ENCODE measurements at places on chromosomes 11 and 22.
A peak's percentile ranks its signal among the peaks of the same experiment; 100 is the strongest.

- DNase-seq, result no peak
These were observed 138.7 kb downstream of the TRIM44 start for GRCh38 chr11:35800970-35801953.

- no peak for DNase-seq
These were observed 25.2 kb downstream of the IGSF9B start for GRCh38 chr11:133931449-133932060.

DNA sequence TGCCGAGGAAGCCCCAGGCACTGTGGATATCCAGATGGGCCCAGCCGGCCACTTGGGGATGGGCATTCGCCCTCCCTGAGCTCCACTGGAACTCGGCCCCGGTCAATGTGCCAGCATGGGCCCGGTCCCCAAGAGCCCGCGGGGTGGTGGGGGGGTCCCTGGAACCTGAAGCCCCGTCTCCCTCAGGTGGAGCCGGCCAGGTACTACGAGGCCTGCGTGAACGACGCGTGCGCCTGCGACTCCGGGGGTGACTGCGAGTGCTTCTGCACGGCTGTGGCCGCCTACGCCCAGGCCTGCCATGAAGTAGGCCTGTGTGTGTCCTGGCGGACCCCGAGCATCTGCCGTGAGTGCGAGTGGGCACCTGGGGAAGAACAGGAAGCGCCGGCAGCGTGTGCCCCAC lies 21.2 kb downstream of the MUC5AC start:
- DNase-seq, result no peak

GRCh38 chr11:111350811-111351210 lies 28.3 kb downstream of the POU2AF1 start:
- DNase-seq, result no peak

DNA sequence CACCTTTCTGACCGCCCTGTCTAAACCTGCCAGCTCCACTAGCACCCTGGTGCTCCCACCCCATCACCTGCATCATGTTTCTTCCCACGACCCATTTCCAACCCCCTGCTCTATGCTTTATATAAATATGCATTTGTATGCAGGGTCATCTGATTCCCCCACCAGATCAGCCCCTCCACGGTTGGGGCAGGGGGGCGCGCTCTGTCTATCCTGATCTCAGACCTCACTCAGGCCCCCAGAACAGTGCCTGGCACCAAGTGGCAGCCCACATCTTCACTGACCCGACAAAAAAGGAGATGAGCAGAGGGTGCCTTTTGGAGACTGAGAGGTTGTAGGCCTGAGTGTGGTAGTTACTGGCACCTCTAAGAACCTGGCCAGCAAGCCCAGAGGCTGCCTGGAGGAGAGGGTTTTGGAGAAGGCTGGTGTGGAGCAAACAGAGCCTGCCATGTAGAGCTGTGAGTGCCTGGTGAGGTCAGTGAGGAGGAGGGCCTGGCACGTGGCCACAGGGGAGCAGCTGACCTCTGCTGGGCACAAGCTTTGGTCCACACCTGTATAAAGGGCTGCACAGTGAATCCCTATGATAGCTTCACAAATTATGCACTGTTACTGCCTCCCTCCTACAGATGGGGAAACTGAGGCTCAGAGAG lies 86.3 kb upstream of the RTL6 start:
- DNase-seq, result no peak

DNA sequence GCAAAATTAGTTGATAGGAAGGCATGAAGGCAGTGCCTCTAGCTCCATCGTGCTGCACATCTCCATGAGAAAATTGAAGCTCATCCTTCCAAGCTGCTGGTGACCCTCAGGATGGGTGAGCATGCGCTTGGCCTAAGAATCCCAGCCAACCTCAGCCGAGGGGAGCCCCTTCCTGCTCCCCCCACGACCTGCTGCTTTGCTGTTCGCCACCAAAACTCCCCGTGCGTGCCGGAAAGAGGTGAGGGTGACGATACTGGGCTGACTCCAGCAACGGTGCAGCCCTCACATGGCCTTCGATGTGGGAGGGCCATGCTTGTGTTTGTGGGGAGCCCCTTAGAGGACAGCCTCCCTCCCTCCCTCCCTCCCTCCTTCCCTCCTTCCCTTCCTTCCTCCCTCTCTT lies 660.9 kb downstream of the BRD1 start:
- no peak for DNase-seq

DNA sequence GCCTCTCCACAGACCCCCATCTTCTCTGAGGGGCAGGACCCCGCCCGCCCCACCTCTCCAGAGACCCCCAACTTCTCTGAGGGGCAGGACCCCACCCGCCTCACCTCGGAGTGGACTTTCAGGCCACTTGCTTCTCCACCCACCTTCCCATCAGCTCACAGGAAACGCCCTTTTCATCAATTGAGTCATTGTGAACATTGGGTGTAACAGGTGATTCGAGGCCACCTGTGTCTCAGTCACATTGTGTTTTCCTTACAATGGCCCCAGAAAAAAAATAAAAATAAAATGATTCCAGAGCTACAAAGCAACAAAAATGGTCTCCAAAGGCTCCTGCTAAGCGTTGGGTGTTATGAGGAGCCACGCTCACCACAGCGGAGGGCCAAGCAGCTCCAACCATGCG lies 36.0 kb downstream of the BRD1 start:
- DNase-seq, result no peak

DNA sequence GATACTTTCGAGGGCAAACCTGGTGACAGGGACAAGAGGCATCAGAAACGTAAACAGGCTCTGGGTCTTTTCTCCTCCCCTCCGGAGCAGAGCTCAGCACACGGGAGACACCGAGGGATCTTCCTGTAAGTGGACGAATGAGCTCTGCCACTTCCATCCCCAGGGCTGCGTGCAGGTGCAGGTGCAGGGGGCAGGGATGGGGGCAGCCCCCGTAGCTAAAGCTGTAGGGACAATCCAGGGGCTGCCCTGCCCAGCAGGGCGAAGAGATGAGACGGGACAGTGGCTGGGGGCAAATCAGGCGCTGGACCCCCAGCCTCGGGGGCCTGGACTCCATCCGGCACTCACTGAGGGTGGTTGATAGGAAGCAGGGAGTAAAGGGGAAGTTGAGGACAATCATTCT lies 505.4 kb downstream of the BRD1 start:
- DNase-seq, result no peak

GRCh38 chr22:17257121-17258001 lies 38.1 kb upstream of the ADA2 start:
- DNase-seq, result peak; percentile 37

GRCh38 chr22:29784451-29785361 lies 17.5 kb downstream of the UQCR10 start:
- DNase-seq, result peak; percentile 2

GRCh38 chr11:116257092-116257491 lies 515.7 kb downstream of the BUD13 start:
- DNase-seq, result no peak

DNA sequence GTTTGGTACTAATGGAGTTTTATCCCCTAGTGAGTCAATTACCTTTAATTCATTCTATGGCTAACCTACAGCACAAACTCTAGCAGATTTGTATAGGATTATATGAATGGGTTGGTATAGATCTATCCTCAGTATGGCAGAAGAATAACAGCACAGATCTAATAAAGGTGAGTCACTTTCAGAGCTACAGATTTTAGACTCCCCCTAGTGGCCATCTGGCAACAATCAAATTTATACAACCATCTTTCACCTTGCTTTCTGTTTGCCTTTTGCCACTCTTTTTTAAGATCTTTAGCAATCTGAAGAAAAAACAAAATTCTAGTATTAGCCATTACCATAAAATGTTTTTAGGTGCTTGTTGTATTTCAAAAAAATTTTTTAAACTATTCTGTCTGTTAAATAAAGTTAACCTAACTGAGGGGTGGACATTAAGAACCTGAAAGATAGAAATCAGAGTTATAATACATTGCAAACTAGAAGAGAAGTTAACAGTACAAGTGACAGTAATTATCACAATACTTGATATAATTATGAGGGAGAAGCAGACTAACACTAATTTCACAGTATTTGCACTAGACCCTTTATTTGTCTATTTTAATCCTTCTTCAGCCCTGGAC lies 25.8 kb downstream of the DDIAS start:
- peak; percentile 60 for DNase-seq

DNA sequence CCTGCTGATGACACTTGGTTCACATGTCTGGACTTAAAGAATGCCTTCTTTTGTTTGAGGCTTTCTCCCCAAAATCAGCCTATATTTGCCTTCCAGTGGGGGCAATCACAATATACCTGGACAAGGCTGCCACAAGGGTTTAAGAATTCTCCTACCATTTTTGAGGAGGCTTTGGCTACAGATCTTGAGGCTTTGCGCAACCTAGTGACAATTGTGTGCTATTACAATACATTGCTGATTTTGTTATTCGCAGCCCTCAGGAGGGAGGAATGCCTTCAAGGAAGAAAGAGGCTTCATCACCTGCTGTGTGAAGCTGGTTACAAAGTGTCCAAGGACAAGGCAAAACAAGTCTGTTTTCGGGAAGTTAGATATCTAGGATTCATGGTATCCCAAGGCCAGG lies 50.8 kb upstream of the OR4C15 start:
- DNase-seq, result no peak

DNA sequence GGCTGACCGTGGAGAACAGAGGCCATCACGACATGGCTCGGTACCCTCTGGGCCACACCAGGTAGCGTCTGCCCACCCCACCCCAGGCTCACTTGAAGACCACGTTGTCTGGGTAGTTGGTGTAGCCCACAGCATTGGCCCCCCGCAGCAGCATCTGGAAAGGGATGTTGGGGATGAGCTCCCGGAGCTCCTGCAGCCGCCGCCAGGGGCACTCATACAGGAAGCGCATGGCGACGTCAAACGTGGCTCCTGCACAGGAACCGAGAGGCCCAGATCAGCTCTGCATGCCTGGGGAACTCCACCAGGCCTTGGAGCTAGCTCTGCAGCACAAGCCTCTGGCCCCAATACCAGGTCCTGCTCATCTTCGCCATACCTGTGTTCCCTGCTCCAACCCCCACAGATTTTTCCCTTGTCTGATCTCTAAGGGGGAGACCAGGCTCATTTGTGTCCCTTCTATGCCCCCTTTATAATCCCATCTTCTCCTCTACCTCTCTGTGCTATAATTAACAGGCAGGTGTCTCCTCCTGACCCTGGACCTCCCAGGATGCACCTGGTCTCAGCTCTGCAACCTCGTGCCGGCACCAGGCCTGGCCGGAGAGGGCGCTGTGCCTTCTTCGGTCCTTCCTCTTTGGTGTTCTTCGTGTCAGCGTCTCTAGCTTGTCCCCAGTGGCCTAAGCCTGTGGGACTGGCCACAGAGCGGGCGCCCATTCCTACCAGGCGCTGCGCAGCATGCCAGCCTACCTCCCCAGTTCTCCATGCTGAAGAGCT lies 5.0 kb upstream of the LRFN4 start:
- no peak for DNase-seq

DNA sequence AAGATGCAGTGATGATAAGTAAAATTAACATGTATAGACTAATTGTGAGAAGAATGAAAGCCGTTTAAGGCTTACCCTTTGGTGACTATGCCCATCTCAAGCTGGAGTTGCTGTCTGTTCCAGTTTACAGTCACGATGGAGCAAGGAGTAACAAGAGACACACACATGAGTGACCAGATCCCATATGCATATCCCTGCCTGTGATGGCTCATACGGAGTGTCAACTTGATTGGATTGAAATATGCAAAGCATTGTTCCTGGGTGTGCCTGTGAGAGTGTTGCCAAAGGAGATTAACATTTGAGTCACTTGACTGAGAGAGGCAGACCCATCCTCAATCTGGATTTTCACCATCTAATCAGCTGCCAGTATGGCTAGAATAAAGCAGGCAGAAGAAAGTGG lies 786.8 kb downstream of the FAM181B start:
- DNase-seq, result no peak

DNA sequence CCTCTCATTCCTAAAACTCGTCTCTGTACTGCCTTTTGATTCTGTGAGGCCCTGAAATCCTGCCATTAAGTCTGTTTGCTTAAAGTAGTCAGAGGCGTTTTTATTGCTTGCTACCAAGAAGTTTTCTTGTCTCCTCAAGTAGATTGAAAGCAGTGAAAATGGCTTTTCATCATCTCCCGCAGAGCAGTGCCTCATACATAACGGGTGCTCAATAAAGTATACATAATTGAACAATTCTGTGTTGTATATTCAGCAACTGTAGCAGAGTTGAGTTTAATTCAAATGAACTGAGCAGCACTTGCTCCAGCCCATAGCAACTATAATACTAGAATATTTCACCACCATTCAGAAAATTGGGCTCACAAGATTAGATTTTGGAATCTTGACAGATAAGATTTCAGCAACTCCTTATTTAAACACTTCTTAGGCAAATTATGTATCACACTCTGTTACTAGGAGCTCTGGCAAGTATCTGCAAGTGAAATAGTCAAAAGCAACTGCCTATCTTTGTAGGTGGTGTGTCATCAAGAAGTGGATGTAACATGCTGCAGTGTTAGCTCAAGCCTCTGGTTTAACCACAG lies 20.0 kb downstream of the FIBIN start:
- no peak for DNase-seq

DNA sequence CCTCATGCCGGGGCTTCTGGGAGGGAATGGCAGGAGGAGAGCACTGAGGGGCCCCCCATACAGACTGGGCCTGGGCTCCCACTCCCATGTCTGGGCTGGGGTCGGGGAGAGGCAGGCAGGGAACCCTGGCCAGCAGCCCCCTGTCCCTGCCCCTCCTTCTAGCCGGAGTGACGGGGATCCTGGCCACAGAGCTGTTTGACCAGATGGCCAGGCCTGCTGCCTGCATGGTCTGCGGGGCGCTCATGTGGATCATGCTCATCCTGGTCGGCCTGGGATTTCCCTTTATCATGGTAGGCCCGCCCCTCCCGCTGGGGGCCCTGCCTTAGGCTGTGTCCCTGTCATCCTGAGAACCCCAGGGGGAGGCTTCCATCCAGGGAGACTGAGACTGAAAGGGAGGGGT lies 10.0 kb upstream of the MIF start:
- no peak for DNase-seq

- no peak for DNase-seq
These were observed 19.4 kb upstream of the CCDC179 start for GRCh38 chr11:22879630-22880029.

- DNase-seq, result no peak
These were observed 32.3 kb downstream of the TRIM29 start for GRCh38 chr11:120105576-120105975.

- DNase-seq, result no peak
These were observed 8.2 kb downstream of the ZNF70 start for GRCh38 chr22:23742505-23743264.

All from NCI-H446 treated with DMSO at 0.1 percent for 48 hours (cell line).